ENCODE measurements at places on chromosomes 1 and 21. TPM values are rescaled to one million over a fixed set of nuclear protein-coding genes. Genes with fewer than 3 reads are reported as not detected.
A peak's percentile ranks its signal among the peaks of the same experiment; 100 is the strongest.

PPIE gene
- 42.0 TPM for total RNA-seq

GBP5 gene
- 0.71 TPM for total RNA-seq

IGSF5 gene
- not detected for total RNA-seq

DNA sequence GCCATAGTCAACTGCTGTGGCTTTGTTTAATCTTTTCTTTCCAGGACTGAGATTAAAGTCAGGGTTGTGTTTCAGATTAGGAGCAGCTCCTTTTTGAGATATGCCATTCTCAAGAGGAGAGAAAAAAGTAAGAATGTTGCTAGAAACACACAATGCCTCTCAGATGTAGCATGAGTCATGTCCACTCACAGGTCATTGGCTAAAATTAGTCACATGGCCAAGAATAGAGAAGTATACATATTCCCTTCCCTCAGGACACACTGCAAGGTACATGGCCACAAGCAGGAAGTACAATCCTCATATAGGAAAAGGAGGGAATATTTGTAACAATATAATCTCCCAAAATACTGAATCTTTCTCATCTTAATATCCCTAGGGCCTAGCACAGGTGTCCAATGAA, 141.9 kb upstream of the PTBP2 start:
- H3K4me3 ChIP-seq, result no peak overlapping the region
- no peak for DNase-seq
- no peaks in the 10 kb centered on the region for H3K36me3 ChIP-seq

DNA sequence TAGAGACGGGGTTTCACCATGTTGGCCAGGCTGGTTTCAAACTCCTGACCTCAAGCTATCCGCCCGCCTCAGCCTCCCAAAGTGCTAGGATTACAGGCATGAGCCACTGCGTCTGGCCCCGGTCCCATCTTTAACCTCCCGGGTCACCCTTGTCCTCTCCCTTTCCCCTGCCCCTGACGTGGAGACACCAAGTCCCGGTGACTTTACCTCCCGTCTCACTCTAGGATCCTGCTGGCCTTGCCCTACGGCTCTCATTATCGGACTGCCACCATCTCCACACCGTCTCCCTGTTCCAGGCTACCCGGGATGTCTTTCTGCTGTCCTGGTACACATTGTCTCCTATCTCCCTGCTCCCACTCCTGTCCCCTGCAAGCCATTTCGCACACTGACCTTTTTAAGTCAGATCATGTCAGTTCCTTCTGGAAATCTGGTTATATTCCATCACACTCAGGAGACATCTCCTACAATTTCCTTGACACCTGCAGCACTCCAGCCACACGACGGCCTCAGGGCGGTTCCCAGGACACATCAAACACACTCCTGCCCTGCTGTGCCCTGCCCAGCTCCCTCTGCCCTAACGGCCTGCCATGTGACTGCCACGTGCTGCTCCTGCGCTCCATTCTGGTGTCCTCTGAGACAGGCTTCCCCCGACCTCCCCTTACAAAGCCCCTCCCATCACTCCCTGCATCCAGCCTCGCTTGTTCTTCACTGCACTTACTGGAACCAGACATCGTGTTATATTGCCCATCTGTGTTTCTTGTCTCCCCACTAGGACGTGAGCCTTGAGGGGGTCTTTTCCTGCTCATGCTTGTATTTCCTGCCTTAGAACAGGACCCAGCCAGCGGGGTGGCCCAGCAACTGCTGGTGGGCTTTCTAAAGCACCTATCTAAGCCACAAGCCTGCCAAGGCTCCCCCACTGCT, 32.7 kb downstream of the TTC39A start:
- H3K27me3 ChIP-seq, result no peaks in the 10 kb centered on the region
- H3K36me3 ChIP-seq, result no peaks in the 10 kb centered on the region
- H3K4me3 ChIP-seq, result peak overlapping the region; percentile 59
- peaks cover 12% of the 10 kb centered on the region for H3K4me1 ChIP-seq

- H3K36me3 ChIP-seq, result no peaks in the 10 kb centered on the region
- no peak for DNase-seq
- H3K4me3 ChIP-seq, result no peak overlapping the region
- no peaks in the 10 kb centered on the region for H3K27me3 ChIP-seq
Observed at GRCh38 chr1:107946794-107947193, 18.2 kb downstream of the VAV3 start.

DNA sequence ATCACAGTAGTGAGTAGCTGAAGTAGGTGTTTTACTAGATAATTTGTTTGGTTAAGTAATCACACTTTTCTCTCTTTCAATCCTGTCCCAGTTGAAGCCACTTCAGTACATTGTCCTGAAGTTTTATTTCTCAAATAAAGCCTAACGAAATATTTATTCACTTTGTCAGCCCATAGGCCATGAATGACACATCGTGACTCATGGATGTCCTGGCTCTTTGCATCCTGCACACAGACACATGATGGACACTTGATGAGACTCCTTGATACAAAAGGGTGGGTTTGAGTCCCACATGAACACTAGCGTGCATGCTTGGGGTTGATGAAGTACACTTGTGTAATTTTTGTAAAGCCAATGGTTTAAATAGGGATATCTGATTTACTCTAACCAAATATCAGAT, 22.7 kb upstream of the LAMC2 start:
- no peak for DNase-seq
- no peak overlapping the region for H3K27ac ChIP-seq
- no peak overlapping the region for H3K4me3 ChIP-seq
- H3K4me1 ChIP-seq, result peaks cover 3% of the 10 kb centered on the region
- H3K27me3 ChIP-seq, result no peaks in the 10 kb centered on the region

DNA sequence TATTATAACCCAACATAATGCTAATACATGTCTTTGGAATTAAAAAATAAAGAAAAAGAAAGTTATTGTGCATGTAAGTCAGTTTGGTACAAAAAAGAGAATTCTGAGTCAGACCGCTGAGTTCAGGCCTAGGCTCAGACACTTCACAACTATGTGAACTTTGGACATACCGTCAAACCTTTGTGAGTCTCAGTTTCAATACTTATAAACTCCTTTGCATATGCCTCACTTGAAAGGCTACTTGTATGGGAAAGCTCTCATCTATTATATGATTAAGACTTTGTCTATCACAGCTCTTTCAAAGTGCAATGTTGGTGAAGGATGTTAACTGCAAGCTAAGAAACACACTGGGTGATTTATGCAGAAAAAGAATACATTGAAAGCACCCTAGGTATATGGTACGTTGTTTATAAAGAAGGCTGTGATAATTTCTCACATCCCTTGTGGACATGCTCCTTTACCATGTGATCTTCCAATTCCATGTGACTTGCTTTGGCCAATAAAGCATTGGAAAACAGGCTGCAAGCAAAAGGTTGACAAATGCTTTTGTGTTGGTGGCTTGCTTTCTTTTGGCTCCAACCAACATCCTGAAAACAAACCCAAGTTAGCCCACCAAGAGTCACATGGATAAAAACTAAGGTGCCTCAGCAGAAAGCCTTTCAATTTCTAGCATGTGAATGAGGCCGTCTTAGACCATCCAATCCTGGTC, 49.6 kb downstream of the INTS7 start:
- H3K4me3 ChIP-seq, result no peak overlapping the region
- H3K27ac ChIP-seq, result no peak overlapping the region
- H3K4me1 ChIP-seq, result no peaks in the 10 kb centered on the region
- no peaks in the 10 kb centered on the region for H3K27me3 ChIP-seq
- peaks cover 31% of the 10 kb centered on the region for H3K36me3 ChIP-seq
- no peak for DNase-seq

- peaks cover 23% of the 10 kb centered on the region for H3K4me1 ChIP-seq
- peak overlapping the region; percentile 87 for H3K27ac ChIP-seq
- DNase-seq, result peak; percentile 99
- H3K27me3 ChIP-seq, result no peaks in the 10 kb centered on the region
- H3K4me3 ChIP-seq, result peak overlapping the region; percentile 73
Observed at GRCh38 chr1:15603050-15603965, 13.9 kb upstream of the DDI2 start.
